Stimulated activated CD8-positive, alpha-beta memory T cell treated with anti-CD3 and anti-CD28 coated beads, Interleukin-15, amount 100 ng/mL, for 4 hours (primary cell): ENCODE measurements at places on chromosomes 2 and 18.

DNA sequence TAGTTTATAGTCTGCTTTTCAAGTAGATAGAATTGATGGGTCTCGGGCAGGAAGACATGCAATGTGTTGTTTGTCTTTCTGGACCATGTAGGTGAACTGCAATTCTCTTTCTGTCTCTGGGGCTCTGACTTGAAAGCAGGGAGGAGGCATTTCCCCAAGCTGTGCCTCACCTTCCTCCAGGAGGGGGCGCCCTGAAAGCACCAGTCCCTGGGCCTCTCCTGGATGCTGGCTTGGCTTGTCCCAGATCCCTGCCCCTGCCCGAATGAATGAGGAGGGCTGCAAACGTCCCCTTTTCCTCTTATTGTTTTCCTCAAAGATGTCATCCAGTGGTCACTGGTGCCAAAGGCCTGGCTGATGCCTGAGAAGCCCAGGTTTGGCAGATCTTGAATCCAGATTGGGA, 270.6 kb downstream of the CELF4 start:
- DNase-seq: no peak

GRCh38 chr2:26118682-26119081, 54.2 kb upstream of the GAREM2 start:
- DNase-seq: no peak

DNA sequence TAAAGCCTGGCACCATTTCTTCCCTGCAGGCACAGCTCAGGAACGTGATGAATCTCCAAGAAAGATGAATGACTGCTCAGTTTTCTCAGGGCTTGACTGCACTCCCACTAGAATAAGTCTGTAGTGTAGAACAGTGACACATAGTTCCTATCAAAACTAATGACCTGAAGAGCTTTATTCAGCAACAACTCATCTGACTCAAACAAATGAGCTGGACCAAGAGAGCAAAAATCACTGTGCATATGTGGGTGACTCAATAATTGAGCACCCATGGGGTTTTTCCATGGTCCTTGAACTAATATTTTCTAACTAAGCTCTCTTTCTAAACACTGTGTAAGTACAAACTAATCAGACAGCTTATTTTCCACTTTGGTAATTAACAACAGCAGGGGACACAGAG, 61.1 kb upstream of the XDH start:
- no peak for DNase-seq

DNA sequence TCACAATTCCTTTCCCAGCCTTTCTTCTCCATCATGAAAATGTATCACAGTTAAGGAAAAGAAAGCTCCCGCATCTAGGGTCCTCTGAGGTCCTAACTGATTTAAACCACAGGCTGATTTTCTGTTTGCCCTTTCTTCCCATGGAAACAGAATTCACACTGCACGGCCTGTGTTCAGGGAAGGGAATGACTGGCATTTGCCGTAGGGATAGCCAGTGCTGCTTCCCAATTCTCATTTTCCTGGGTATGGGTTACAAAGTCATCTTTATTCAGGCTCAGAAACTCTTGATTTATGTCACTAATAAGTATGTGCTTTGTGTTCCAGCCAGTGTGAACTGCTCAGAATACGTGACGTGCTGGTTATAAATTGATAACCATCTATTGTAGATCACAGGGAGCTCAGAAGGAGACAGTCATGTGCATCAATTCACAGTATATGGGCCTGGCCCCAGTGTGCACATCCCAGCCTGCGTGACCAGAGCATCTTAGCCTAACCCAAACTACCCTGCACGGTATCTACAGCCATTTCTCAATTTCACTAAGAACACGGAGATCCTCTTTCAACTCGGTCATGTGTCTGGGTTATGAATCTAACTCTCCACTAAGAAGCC, 163.3 kb downstream of the LRRC30 start:
- no peak for DNase-seq

DNA sequence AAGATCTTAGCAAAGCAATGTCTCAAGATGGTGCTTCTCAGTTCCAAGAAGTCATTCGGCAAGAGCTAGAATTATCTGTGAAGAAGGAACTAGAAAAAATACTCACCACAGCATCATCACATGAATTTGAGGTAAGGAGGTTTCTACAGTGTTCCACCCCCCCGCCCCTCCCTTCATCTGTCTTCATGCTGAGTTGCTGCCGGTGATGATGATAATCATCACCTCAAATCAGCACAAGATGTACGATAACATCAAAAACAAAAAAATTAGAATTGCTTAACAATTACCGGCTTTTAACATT, 14.6 kb downstream of the UGP2 start:
- no peak for DNase-seq

DNA sequence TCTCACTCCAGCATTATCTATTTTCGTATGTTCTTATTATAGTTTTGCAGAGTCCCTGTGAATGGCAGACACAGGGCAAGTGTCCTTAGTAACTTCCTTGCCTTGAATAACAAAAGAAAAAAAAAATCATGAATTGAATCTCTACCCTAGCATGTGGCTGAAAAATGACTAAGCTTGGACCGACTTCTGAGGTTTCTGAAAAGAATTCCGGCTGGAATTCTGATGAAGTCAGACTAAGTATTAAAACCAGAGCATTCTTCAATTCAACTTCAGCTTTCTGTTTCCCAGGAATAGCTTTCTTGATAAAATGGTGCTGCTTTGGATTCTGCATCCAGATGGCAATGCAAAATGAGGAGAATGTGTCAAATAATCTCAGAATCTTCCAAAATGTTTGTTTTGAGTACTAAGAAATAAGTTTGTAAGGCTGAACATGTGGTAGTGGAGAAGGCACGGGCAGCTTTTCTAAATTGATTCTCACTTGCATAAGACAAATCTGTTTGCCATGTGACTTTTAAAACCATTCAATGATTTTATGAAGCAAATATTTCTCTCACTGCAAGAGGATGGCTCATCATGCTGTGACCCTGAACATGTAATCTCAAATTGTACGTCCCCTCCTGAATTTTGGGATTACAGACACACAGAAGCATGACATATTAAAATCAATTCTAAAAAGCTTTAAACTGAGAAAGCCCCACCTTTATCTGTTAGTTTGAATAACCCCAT, 1462.8 kb upstream of the LRRTM1 start:
- DNase-seq: no peak

DNA sequence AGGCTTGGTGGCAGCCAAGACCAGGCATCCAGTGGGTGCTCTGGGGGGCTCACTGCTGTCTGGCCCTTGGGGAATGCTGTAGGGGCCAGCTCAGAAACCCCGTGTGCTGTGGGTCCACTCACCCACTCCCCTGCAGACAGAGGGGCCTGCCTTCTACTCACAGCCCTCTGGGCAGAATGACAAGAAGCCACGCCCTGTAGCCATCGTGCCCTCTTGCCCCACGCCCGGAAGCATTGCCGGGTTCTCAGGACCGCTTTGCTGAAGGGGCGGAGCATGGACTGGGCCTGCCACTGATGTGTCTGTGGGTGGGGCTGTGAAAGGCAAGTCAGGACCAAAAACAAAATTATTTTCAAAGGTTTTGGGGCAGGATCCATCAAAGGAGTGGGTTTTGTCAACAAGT, 27.8 kb downstream of the GLI2 start:
- no peak for DNase-seq

- no peak for DNase-seq
Observed at GRCh38 chr2:39875182-39875913, 96.3 kb upstream of the THUMPD2 start.

- no peak for DNase-seq
Observed at GRCh38 chr2:56128235-56128634, 55.6 kb upstream of the CCDC85A start.

DNA sequence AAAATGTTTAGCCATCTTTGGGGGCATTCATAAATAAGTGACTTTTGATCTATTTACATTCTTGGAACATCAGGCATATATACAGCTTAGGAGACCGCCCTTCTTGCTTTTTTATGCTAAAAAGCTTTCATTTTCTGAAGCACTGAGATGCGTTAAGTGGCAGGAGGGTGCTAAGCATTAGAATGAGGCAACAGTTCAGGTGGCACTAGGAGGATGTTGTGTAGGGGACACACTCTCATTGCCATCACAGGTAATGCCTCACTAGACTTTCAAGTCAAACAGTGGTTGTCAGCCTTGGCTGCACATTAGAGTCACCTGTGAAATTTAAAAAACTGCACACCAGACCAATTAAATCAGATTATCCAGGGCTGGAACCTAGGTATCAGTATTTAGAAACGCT, 39.1 kb downstream of the EHBP1 start:
- DNase-seq: no peak

DNA sequence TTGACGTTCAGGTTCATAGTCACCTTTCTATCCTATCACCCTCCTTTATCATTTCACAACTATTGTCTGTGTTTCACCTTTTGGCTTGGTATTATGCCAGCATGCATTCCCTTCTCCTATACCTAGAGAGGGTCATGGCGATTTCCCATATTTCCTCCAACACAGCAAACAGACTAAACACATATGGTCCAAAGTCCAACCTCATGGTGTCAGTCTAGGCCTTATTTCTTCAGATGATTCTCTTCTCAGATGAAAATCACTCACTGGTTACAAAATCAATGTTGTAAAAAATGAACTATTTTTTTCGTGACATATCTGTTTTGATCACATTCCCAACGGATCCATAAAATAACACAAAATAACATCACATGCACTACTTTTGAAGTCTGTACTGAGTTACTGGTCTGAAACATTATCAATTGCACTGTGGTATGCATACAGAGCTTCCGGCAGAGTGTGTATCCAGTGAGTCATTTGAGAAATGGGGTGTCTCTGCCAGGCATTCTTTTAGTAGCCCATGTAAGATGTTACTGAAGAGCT, 204.8 kb upstream of the GALNT5 start:
- DNase-seq: no peak

DNA sequence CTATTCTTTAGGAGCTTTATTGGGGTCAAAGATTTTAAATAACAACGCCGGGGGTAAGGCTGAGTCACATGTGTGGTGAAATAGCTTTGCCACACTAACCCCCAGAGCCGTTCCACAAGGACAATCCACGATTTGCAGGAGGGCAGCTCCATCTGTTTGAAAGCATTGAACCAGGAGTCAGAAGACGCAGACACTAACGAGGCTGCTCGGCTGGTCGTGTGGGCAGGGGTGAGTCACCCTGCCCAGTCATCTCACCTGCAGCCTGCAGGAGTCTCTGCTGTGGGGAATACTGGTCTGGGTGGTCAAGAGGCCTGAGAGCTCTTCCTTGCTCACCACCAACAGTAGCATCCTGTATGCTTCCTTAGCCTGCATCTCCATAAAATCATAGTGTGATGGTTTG, 149.2 kb upstream of the NCK2 start:
- DNase-seq: no peak

GRCh38 chr2:168758970-168759820, 43.2 kb upstream of the NOSTRIN start:
- DNase-seq: no peak

GRCh38 chr18:57435846-57436190, 644 bp downstream of the ONECUT2 start:
- DNase-seq: no peak

- DNase-seq: no peak
Observed at GRCh38 chr2:55097082-55097460, 46.8 kb upstream of the RTN4 start.

- no peak for DNase-seq
Observed at GRCh38 chr2:61493523-61493942, 22.6 kb upstream of the USP34 start.

- no peak for DNase-seq
Observed at GRCh38 chr2:68877079-68877772, 6.0 kb upstream of the BMP10 start.

- DNase-seq: no peak
Observed at GRCh38 chr2:172153757-172154156, 51.1 kb upstream of the DLX2 start.

- no peak for DNase-seq
Observed at GRCh38 chr2:237435844-237436587, 22.1 kb upstream of the COL6A3 start.

DNA sequence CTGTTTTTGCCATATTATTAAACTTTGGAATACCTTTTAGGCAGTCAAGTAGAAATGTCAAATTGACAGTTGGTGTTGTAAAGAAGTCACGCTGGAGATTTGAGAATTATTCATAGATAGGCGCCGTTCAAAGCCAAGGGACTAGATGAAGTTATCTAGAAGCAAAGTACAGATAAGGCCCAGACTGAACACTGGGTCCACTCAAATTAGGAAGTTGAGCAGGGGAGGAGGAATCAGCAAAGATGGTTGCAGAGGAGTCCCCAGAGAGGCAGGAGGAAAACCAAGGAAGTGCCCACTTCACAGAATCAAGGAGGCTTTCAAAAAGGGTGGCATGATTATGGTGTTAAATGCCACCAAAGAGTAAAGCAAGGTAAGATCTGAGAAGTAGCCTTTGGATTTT, 9.6 kb upstream of the ALS2 start:
- DNase-seq: no peak

GRCh38 chr18:14746897-14747296, 1.1 kb upstream of the ANKRD30B start:
- DNase-seq: no peak

DNA sequence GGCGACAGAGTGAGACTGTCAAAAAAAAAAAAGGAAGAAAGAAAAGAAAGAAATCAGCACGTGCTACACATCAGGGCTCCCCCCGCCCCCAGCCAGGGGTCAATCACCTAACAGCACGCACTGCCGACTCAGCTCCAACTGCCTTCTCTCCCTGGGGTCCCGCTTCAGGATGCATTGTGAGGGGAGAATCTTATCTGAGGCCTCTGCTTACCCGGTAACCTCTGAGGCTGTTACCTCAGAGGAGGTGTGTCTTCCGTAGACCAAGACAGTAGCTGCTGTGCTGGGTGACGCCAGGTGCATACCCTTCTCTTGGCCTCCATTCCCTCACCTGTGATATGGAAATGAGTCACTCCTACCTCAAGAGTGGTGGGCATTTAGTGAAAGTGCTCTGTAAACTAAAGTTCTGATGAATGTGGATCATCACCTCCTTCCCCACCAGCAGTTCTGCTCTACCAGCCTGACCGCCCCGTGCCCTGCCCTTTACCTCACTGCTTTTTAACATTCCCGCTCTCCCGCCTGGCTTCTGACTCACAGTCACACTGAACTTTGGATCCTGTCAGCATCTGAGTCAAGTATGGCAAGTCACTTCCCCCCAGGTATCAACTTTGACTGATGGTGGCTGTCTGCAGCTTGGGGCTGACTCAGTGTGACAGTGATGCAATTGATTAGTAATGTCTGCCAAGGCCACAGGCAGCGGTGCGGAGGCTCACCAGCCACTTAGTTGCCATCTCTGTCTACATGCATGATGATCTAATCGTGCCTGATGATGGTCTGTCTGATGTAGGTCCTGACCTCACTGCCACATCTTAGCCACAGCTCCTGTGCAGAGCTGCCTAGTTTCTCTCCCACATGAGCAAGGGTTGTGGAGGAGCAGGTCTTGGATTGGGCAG, 20.1 kb downstream of the ARID5A start:
- DNase-seq: peak; percentile 48
